ENCODE measurements at places on chromosomes 16 and 17. TPM values are rescaled to one million over a fixed set of nuclear protein-coding genes. Genes with fewer than 3 reads are reported as not detected.

TP53TG3B gene
- not detected for polyA plus RNA-seq

PRSS8 gene
- 159 TPM for polyA plus RNA-seq

SECTM1 gene
- polyA plus RNA-seq, result 3.8 TPM

SDK2 gene
- polyA plus RNA-seq, result 0.15 TPM

SLC5A10 gene
- 0.03 TPM for polyA plus RNA-seq

HSD17B1 gene
- polyA plus RNA-seq, result 13.9 TPM

KRT40 gene
- not detected for polyA plus RNA-seq

CD300H gene
- polyA plus RNA-seq, result 1.2 TPM

All from adipose tissue (tissue), 3 donors.